ENCODE measurements at places on chromosomes 6 and 20.

DNA sequence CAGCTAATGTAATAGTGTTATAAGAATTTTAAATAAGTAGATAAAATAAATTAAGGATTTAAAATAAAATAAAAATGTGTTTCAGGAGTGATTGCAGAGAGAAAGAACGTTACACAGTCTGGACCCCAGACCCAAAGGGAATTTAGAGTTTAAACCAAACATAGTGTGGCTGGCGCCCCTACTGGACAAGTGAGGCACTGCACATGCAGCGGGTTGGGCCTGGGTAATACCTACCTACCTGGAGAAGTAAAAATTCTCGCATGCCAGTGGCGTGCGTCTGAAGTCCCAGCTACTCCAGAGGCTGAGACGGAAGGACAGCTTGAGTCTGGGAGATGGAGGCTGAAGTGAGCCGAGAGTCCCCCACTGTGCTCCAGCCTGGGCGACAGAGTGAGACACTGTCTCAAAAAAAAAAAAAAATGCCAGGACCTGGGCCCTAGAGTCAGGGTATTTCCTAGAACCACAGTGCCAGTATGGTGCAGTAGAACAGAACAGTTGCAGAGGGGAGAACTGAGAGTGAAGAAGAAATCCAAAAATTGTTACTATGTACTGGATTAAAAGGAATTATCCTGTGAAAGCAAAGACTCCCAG is 71.4 kb upstream of the TCF21 start:
- DNase-seq = no peak

DNA sequence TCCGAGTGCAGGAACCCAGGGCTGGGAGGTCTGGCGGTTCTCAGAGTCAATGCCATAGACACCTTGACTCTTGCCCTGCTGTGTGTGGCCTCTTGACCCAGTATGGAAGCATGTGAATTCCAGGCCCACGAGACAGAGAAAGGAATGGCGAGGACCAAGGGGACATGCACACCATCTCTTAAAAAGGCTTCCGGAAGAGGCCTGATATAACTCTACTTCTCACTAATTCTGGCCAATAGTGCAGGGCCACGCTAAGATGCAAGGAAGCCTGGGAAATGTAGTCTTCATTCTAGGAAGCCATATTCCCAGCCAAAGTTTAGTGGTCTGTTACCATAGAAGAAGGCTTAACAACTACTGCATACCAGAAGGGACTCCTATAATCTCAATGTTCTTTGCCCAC is 177.0 kb upstream of the KCNG1 start:
- no peak for DNase-seq

- no peak for DNase-seq
Measured at GRCh38 chr20:504632-505075, 38.9 kb downstream of the CSNK2A1 start.

DNA sequence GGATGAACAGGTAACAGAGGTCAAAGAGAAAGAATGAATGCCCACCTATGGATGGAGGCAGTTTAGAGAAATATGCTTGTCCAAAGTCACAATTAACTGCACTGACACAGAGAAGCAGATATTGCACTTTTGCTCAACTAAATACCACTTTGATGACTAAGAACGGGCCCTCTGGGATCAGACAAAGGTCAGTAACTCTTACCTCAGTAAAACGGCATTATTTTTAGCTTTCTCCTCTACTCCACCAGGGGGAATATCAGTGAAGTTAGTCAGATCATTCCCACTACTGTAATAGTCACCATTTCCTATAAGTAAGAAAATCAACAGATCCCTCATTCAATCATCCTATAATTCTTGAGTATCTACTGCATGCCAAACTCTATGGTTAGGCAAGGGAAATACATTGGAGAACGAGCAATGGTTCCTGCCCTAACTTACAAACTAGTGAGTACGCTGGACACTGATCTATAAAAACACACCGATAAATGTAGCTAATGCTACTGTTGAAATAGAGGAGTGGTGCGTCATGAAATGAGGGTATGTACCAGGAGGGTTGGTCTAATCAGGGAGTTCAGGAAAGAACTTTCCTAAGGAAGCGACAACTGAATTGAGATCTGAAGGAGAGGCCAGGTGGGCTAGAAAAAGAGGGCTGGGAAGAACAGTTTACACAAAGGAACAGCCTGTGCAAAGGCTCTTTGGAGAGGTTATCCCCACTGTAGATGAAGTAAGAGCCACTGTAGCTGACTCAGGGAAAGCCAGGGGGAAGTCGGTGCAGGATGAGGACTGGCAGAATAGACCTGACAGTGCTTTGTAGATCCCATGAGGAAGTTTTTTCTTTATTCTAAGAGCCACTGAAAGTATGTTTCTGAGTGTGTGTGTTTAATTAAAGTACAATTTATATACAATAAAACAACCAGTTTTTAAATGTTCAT is 9.2 kb downstream of the ECI2 start:
- DNase-seq = peak; percentile 85

GRCh38 chr6:16600026-16600425 is 161.2 kb downstream of the ATXN1 start:
- no peak for DNase-seq

GRCh38 chr6:76631622-76632021 is 559.2 kb upstream of the IMPG1 start:
- DNase-seq = no peak

DNA sequence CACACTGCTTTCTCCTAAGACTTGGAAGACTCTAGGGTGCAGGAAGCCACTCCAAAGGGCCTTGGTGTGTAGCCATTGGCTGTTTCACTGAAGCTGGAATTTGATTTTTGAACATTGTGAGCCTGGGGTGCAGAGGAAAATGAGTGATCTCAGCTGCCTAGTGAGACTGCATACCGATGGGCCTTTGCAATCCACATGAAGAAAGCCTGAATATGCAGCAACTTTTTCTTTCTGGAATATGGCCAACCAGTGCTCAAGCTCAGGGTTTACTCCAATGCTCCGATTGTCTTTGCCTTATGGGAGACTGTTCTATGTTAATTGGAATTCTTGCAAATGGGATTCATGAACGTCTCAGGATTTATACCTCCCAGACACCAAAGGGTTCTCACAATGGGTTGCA is 242.6 kb downstream of the DOK5 start:
- DNase-seq = no peak

DNA sequence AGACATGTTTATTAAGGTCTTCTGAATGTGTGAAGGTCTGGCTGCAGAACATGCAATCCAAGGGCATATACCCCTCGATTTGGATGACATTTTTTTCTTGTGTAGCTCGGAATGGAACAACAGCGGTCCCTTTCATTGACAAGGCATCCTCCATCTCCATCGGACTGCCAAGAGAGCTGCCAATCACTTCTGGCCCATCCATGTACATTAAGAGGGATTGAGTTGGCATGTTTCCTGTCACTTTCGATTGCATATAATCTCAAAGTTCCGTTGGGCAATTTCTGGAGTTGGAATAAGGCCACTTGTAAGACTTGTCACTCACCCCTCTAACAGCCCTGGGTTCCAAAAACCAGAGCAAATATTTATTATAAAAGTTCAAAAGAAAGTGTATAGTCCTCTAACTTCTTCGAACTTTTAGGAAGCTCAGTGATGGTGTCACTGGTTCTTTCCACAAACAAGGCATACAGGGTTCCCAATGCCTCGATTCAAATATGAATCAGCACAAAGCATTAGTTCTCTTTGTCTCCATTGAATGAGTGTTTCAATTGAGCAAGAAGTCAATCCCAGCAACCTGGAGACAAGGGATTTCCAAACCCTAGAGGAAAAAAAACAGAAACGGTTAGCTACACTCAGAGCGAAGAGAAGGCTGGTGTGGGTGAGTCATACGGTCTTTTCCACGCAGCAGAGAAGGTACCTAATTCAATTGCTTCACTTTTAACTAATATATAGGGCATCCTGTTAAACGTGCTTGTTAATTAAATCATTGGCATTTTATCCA is 10.9 kb downstream of the ZNF217 start:
- no peak for DNase-seq

All from RKO (cell line).